ENCODE measurements at places on chromosomes 4 and X.

DNA sequence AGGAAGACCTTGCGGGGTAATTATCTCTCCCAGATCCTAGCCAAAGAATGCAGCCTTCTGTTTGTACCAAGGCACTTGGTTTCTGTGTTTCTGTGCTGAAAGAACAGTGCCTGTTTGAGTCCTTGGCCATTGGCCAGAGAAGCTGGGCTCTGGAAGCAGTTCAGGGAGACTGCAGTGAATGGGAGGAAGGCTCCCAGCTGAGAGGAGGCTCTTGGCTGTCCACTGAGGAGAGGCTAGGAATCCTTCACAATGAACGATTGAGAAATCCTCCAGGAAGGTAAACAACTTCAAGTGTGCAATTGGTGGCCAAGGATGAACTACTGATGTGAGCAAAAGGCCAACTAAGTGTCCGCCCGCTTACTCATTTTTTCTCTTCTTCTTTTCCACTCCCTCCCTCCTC lies 61.3 kb downstream of the HS3ST1 start:
- no peak for DNase-seq

- no peak for DNase-seq
These were observed 594.5 kb downstream of the ANKRD50 start for GRCh38 chr4:124118061-124118460.

- no peak for DNase-seq
These were observed 58.0 kb downstream of the SMAD1 start for GRCh38 chr4:145539671-145540070.

- DNase-seq = no peak
These were observed 1.7 kb upstream of the MTM1 start for GRCh38 chrX:150566734-150567182.

- no peak for DNase-seq
These were observed 617.1 kb upstream of the AMOT start for GRCh38 chrX:113457719-113458118.

GRCh38 chr4:114921790-114922591 lies 191.4 kb downstream of the NDST4 start:
- no peak for DNase-seq

DNA sequence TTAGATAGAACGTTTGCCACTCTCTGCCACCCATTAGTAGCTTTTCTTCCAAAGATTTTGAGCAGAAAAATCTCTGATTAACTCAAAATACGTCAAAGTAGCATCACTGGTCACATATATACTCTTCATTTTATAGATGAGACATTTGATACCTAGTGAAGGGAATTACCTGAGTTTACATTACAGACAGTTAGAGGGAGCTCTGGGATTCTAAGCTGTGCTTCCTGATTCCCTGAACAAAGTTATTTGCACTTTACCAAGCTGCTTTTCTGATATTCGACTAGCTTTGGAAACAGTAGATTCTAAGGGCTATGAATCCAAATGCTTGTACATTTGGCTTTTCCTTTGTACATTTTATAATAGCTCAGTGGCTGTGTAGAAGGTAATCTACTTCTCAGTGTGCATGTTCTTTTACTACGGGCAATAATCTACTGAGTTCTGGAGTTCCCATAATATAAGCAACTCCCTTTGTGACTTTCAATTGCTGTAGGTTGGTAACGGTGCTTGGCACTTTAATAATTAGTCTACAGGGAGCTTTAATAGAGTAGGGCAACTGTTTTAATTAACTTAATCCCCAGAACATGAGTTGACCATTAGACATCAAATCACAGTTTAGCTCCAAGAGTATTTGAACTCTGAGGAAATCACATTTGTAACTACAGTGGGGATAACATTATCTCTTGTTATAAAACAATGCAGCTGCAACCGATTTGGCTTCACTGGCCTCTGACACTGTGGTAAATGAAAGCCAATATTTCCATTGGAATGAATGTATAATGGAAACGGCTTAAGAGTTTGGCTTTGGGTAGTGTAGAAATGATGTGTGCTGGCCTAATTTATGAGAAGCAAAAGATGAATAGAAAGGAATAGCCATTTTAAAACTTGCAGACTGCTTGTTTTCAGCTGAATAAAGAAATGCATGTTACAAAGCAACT lies 1602.4 kb downstream of the STIM2 start:
- no peak for DNase-seq

DNA sequence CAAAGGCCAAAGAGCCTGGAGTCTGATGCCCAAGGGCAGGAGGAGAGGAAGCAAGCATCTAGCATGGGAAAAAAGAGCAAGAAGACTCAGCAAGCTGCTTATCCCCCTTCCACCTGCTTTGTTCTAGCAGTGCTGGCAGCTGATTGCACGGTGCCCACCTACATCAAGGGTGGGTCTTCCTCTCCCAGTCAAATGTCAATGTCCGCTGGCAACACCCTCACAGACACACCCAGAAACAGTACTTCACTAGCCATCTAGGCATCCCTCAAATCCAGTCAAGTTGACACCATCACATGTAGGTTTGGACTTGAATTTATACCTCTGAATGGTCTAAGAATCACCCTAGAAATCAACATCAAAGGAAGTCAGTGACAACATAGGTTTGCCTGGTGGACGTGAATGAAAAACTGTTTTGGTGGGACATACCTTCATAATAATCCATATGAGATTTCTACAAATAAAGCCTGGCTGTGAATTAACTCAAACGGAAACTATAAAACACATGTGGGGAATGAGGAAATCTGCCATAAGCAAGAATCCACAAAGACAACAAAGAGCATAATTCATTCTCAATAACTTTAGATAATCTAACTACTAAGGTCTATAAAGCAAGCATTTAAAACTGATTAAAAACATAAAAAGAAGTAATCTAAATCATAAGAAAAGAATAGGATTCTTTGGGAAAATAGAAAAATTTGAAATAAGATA lies 185.8 kb upstream of the JADE1 start:
- no peak for DNase-seq

GRCh38 chrX:113726009-113726408 lies 857.9 kb upstream of the HTR2C start:
- DNase-seq = no peak

GRCh38 chrX:133412246-133412645 lies 3.0 kb downstream of the GPC4 start:
- DNase-seq = no peak

DNA sequence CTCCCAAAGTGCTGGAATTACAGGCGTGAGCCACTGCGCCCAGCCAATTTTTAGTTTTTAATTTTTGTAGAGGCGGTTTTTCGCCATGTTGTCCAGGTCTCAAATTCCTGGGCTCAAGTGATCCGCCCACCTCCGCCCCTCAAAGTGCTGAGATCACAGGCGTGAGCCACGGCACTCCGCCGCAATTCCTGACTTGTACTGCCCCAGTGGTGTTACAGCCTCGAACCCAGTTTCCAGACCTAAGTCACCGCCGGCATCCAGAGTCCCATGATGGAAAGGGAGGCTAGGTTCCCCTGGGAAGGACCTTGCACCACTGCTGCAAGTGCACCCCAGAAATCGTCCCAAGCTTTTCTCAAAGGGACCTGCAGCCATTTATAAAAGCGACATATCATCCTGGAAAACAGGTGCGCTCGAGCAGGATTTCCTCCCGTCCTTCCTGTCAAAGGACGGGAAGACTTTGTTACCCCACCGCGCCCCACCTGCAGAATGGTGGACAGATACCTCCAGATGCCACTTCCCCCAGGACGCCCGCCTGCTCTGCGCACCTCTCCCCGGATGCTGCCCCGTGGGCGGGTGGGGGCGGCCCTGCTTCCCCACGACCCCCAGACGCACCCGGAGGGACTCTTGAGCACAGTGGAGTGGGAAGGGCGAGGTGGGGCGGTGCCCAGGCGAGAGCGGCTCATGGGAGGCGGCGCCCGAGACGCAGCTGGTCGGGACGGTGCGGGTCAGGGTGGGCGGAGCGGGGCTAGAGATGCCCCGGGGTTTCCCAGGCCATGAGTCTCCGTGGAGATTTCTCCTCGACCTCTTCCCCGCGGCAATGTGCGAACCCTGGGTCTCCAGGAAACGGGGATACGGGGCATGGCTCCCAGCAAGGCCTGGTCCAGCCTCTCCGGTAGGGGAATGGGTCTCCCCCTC lies 947 bp upstream of the RPL10 start:
- DNase-seq = peak; percentile 67

DNA sequence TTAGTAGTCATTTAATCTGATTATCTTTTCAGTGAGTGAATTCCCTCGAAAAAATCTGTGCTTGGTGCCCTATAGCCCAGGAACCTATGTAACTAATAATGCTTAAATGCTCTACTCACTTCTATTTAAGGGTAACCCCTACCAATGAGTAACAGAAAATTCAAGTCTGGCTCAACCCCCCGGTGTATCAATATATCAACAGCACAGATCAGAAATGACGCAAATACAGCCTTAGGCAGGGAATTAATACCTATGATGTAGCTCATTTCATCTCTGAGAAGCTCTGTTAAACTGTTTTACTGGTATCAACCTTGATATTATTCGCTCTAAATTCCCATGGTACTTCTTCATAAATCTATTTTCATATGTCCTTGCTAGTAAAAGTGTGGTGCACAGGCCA lies 28.6 kb downstream of the PDGFC start:
- no peak for DNase-seq

- no peak for DNase-seq
These were observed 91.6 kb downstream of the TSPAN7 start for GRCh38 chrX:38652934-38653442.

GRCh38 chr4:88953400-88953799 lies 103.6 kb downstream of the FAM13A start:
- DNase-seq = no peak

DNA sequence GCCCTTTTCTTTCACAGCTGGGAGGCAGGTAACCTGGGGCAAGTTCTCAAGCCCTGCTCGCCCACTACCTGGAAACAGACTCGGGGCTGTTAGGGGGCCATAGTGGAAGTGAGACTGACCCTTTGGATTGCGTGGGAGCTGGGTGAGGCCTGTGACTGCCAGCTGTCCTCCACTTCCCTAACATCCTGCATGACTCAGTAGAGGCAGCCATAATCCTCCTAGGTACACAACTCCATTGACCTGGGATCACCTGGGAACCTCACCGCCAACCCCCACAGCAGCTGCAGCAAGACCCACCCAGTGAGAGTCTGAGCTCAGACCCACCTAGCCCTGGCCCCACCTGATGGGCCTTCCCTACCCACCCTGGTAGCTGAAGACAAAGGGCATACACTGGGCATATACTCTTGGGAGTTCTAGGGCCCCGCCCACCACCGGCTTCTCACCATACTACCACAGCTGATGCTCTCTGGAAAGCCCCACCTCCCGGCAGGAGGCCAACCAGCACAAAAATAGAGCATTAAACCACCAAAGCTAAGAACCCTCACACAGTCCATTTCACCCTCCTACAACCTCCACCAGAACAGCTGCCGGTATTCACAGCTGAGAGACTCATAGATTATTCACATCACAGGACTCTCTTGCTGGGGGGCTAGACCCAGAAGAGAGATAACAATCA lies 61.1 kb upstream of the DCTD start:
- no peak for DNase-seq

GRCh38 chr4:39126256-39127095 lies 55.9 kb upstream of the WDR19 start:
- DNase-seq = no peak

- no peak for DNase-seq
These were observed 1722.9 kb upstream of the AGA start for GRCh38 chr4:179165000-179165738.

GRCh38 chrX:24014388-24015018 lies 12.5 kb downstream of the KLHL15 start:
- DNase-seq = no peak

- DNase-seq = no peak
These were observed 149.8 kb downstream of the CHM start for GRCh38 chrX:85897362-85898126.

DNA sequence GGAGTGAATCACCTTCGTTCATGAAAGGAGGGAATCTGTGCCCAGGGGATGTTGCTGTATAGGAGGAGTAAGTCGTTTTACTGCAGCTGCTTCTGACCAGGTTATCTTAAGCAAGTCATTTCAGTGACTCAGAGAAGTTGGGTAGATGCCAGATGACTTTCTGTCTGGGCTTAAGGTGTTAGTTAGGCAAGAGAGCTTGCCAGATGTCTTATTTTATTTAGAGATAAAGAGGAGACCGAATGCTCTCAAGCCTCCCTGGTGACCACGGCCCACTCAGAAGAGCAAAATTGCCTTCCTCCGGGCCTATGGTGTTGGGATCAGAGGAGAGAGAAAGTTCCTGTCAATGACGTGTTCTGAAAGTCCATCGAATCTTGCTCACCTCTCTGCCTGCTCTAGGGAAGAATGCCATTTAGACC lies 16.3 kb upstream of the ZNF827 start:
- DNase-seq = no peak

- no peak for DNase-seq
These were observed 198.6 kb downstream of the KCNIP4 start for GRCh38 chr4:21749924-21750323.

DNA sequence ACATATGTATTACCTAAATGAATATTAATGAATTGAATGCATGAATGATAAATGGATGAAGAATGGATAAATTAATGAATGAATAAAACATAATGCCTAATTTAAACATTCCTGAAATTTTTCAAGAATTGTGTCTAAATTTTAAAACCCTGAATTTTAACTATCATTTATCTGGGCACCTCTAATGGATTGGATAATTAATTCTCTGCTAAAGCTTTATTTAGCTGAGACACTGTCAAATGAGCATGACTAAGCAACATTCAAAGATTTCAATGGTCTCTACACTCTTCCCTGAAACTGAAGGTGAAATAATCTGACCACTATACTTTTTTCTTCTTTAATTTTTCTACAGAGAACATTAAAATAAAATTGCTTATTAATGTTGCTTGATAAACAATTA lies 1197.7 kb downstream of the C4orf33 start:
- DNase-seq = no peak

DNA sequence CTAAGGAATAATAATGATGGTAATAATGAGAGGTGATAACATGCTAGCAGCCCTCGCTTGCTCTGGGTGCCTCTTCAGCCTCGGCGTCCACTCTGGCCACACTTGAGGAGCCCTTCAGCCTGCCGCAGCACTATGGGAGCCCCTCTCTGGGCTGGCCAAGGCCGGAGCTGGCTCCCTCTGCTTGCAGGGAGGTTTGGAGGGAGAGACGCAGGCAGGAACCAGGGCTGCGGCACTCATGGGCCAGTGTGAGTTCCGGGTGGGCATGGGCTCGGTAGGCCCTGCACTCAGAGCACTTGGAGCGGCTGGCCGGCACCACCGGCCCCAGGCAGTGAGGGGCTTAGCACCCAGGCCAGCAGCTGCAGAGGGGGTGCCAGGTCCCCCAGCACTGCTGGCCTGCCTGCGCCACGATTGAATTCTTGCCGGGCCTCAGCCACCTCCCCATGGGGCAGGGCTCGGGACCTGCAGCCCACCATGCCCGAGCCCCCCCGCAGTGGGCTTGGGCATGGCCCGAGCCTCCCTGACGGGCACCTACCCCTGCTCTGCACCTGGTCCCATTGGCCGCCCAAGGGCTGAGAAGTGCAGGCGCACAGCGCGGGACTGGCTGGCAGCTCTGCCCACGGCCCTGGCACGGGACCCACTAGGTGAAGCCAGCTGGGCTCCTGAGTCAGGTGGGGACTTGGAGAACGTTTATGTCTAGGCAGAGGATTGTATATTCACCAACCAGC lies 7.1 kb upstream of the ADH1C start:
- DNase-seq = no peak

GRCh38 chr4:6885953-6886557 lies 23.6 kb upstream of the TBC1D14 start:
- peak; percentile 34 for DNase-seq

All from right kidney (tissue), 9 donors.